Small intestine (tissue), 16 donors: ENCODE measurements at places on chromosomes 7 and 10.

GRCh38 chr7:73726083-73726466, 6.6 kb upstream of the STX1A start:
- no peak overlapping the region for H3K4me3 ChIP-seq
- no peak overlapping the region for H3K27ac ChIP-seq
- no peaks in the 10 kb centered on the region for H3K27me3 ChIP-seq
- no peak for DNase-seq
- H3K4me1 ChIP-seq, result no peaks in the 10 kb centered on the region

- DNase-seq, result no peak
- no peaks in the 10 kb centered on the region for H3K4me1 ChIP-seq
- H3K36me3 ChIP-seq, result no peaks in the 10 kb centered on the region
- no peak overlapping the region for H3K4me3 ChIP-seq
- H3K27ac ChIP-seq, result no peak overlapping the region
These were observed 219.3 kb upstream of the PRSS58 start for GRCh38 chr7:142477079-142477651.

GRCh38 chr7:100170101-100170897, 1.9 kb upstream of the GAL3ST4 start:
- no peak for DNase-seq
- no peaks in the 10 kb centered on the region for H3K36me3 ChIP-seq
- H3K27ac ChIP-seq, result no peak overlapping the region
- H3K4me3 ChIP-seq, result no peak overlapping the region

DNA sequence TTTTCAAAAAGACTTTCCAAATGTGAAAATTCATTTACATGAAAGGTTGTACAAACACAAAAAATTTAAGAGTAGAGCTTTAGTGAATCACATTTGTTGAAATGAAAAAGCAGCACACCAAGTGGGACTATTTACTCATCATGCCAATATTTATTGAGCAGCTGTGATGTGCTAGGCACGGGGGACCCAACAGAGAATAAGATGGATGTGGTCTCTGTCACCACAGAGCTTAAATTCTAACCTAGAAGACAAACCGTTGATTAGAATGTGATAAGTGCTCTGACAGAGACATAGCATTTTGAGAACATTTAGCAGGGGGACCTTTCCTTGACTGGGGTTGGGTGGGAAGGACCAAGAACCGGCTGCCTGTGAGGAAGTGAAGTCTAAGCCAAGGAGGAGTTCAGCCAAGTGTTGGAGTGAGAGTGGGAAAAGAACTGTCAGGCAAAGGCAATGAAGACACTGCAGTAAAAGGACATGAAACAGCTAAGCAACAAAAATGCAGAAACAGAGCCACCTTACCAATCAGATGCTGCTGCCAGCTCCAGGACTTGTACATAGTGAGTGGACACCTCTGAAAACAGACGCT, 19.1 kb downstream of the ADAM12 start:
- no peak overlapping the region for H3K27ac ChIP-seq
- no peak overlapping the region for H3K4me3 ChIP-seq
- no peaks in the 10 kb centered on the region for H3K36me3 ChIP-seq
- DNase-seq, result no peak
- H3K27me3 ChIP-seq, result no peaks in the 10 kb centered on the region

GRCh38 chr10:66085906-66086305, 839.9 kb upstream of the LRRTM3 start:
- no peaks in the 10 kb centered on the region for H3K27me3 ChIP-seq
- no peak for DNase-seq
- no peaks in the 10 kb centered on the region for H3K4me1 ChIP-seq
- H3K36me3 ChIP-seq, result no peaks in the 10 kb centered on the region

GRCh38 chr10:119872860-119873681, 428 bp upstream of the MCMBP start:
- DNase-seq, result peak; percentile 83
- no peaks in the 10 kb centered on the region for H3K36me3 ChIP-seq
- H3K27me3 ChIP-seq, result no peaks in the 10 kb centered on the region
- H3K4me1 ChIP-seq, result peaks cover 3% of the 10 kb centered on the region
- peak overlapping the region; percentile 88 for H3K4me3 ChIP-seq

GRCh38 chr10:4181081-4181480, 396.1 kb upstream of the KLF6 start:
- no peak for DNase-seq
- no peaks in the 10 kb centered on the region for H3K27me3 ChIP-seq
- no peak overlapping the region for H3K4me3 ChIP-seq

DNA sequence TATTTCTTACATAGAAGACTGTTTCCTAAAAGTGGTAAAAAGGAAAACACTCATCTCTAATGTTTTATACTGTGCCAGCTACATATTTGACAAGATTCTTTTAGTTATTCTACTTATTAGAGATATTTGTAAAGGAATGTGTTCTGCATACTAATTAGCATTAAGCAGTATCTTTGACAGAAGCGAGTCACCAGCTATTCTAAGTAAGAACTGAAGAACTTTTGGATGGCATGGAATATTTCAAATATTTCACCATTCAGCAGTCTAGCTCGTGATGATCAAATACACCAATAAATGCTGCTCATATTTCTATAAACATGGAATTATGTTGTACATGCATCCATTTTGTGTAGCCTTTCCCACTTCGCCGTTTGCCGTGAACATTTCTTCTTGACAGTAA, 241.6 kb upstream of the TCF7L2 start:
- H3K4me3 ChIP-seq, result no peak overlapping the region
- H3K36me3 ChIP-seq, result no peaks in the 10 kb centered on the region
- H3K27ac ChIP-seq, result no peak overlapping the region
- no peaks in the 10 kb centered on the region for H3K27me3 ChIP-seq

- H3K27ac ChIP-seq, result no peak overlapping the region
- no peaks in the 10 kb centered on the region for H3K27me3 ChIP-seq
- no peaks in the 10 kb centered on the region for H3K4me1 ChIP-seq
- H3K36me3 ChIP-seq, result no peaks in the 10 kb centered on the region
- H3K4me3 ChIP-seq, result no peak overlapping the region
These were observed 27.9 kb downstream of the BAIAP2L1 start for GRCh38 chr7:98372993-98373392.

DNA sequence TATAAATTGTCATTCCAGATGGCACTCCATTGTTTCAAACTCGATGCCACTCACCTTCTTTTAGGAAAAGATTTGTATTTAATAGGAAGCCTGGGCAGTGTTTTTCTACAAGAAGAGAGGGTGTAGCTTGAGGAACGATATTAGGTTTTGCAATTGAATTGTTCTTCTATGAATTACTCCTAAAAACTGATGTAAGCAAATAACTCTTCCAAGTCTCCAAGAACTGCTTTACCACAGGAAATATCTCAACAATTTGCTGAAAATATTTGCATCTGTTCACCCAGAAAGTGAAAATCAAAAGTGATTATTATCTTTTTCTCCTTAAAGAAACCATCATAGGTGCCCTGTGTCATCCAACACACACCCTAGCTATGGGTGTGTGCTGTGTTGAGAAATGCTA, 261.3 kb upstream of the MEOX2 start:
- no peak for DNase-seq
- no peak overlapping the region for H3K4me3 ChIP-seq
- H3K27ac ChIP-seq, result no peak overlapping the region

DNA sequence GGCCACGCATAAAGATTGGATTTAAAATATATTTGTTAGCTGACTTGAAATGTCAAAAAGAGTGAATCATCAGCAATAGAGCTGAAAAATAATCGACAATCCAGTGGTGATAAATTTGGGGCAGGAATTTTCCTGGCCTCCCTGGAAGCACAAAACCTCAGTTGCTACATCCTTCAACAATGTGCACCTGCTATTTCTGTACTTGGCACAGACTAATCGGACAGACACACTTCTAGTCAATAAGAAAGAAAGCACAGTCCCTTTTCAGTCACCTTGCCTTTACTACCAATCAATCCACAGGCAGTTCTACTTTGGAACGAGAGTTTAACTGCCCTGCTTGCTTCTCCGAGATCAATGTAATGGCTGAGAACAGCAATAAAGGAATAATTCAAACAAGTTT, 96.7 kb upstream of the NOBOX start:
- no peak overlapping the region for H3K4me3 ChIP-seq
- no peaks in the 10 kb centered on the region for H3K4me1 ChIP-seq
- H3K36me3 ChIP-seq, result no peaks in the 10 kb centered on the region
- DNase-seq, result no peak
- H3K27me3 ChIP-seq, result no peaks in the 10 kb centered on the region

GRCh38 chr7:106175507-106175906, 63.4 kb upstream of the SYPL1 start:
- no peak for DNase-seq
- no peaks in the 10 kb centered on the region for H3K36me3 ChIP-seq
- H3K27ac ChIP-seq, result no peak overlapping the region
- no peaks in the 10 kb centered on the region for H3K4me1 ChIP-seq
- H3K4me3 ChIP-seq, result no peak overlapping the region

GRCh38 chr10:121865554-121865953, 62.3 kb downstream of the ATE1 start:
- H3K27me3 ChIP-seq, result no peaks in the 10 kb centered on the region
- H3K4me1 ChIP-seq, result no peaks in the 10 kb centered on the region
- no peak for DNase-seq
- H3K36me3 ChIP-seq, result no peaks in the 10 kb centered on the region
- H3K4me3 ChIP-seq, result no peak overlapping the region

DNA sequence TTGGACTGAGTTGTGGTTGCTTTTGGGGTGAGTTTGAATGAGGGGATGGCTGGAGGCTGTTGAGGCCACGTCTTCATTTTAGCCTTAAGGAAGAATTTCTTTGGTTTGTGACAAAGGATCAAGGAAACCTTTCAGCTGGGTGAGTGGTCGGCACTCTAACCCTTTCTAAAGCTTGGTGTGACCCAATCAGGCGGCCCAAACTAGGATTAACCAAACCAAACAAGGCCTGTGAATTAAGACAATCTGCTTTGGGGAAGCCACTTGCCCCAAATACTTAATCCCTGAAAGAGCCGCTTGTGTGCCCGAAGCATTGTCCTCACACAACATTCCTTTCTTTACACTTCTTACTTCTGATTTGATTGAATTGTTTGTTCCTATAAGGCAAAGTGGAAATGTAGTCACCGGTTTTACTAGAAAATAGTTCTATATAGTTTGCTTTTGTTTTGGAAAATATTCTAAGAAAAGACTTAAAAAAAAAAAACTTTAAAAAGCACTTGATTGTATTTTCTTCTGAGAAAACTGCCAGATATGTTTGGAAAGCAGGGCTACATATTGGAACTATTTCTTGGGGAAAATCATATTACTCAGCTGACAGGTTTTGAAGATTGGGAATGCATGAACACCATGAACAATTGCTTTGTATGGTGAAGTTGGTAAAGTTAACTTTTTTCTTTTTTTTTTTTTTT, 272.4 kb upstream of the BMPER start:
- H3K27ac ChIP-seq, result no peak overlapping the region
- no peaks in the 10 kb centered on the region for H3K27me3 ChIP-seq
- no peak for DNase-seq
- H3K36me3 ChIP-seq, result no peaks in the 10 kb centered on the region

DNA sequence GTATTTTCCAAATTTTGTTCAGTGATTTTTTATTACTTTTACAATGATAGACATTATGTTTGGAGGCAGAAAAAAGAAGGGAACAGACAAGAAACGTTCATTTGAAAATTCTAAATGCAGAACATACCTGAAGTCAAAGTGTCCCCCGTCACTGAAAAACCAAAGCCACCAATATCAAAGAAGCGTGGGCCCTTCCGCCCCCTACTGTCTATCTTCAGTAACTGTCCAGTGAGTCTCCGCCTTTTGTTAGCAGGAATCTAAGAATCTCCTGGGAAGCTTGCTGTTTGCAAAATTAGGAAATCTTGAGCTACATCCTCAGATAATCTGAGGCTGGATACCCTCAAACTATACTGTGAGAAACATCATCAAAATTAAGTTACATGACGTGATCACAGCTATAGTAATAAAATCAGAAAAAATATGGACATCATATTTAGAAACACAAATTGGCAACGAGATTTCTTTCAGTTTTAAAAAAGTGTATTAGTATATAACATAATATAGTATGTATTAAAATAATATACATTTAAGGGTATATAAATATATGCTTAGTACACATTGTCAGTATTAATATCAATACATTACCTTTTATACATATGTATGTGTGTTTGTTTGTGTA, 169.3 kb upstream of the AKR1E2 start:
- no peaks in the 10 kb centered on the region for H3K36me3 ChIP-seq
- no peak overlapping the region for H3K4me3 ChIP-seq
- H3K27ac ChIP-seq, result no peak overlapping the region
- DNase-seq, result peak; percentile 70
- no peaks in the 10 kb centered on the region for H3K27me3 ChIP-seq
- peaks cover 5% of the 10 kb centered on the region for H3K4me1 ChIP-seq

DNA sequence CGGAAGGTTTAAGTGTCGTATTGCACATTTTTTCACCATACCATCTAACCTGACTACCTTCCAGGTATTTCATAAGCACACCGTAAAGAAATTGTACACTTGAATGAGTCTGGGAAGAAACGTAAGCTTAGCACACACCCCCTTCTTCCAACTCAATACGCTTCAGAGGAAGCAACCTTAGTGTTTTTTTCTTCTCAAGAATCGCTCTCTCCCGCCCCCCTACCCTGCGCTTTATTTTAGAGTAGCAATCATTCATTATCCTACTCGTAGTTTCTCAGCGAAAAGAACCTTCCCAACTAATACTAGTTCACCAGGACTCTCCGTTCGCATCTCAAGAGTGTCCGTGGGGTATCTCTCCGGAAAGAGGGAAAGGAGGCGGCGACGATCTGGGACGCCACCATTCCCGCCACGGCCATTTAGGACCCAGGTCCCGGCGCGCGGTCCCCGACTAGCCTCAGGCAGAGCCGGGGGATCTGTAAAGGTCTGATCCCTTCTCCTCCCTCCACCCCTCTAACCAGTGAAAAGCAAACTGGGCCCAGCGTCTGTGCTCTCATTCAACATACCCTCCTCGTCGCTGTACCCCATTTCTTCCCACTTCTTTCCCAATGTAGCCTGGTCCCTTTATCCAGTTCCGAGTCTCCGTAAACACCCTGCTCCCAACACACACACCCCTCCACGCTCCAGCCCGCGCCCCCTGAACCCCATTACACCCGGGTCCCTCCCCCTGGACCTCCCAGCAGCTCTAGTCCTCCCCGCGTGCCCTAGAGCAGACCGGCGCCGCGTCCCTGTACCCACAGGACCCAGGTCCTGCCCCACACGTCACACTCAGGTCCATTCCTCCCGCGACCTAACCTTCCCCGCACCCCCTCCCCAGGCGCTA, 16.0 kb downstream of the MYOZ1 start:
- H3K27ac ChIP-seq, result peak overlapping the region; percentile 71
- peaks cover 7% of the 10 kb centered on the region for H3K4me1 ChIP-seq
- peak; percentile 21 for DNase-seq
- no peaks in the 10 kb centered on the region for H3K27me3 ChIP-seq

GRCh38 chr10:7003831-7004395, 406.9 kb downstream of the SFMBT2 start:
- H3K36me3 ChIP-seq, result no peaks in the 10 kb centered on the region
- H3K27me3 ChIP-seq, result no peaks in the 10 kb centered on the region
- H3K4me3 ChIP-seq, result no peak overlapping the region
- no peaks in the 10 kb centered on the region for H3K4me1 ChIP-seq
- DNase-seq, result no peak
